ENCODE measurements at places on chromosomes 6 and 20.

- no peak for DNase-seq
Observed at GRCh38 chr20:31851240-31851955, 6.0 kb upstream of the FOXS1 start.

DNA sequence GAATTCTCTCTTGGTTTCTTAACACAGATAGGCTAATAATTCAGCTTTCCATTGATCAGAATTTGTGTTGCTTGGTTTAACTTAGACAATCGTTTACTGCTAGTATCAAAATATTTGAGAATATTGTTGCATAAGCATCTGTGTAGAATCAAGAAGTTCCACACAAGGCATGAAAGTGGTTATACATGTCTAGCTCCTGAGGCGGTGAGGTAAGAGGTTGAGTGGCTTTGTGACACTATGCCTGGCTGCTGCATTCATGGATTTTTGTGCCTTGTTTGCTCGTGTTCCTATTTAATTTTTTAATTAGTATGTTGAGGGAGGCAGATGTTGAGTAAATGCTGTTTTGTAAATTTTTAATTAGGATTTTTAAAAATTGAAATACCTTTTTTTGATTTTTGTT lies 10.2 kb downstream of the PKIB start:
- no peak for DNase-seq

GRCh38 chr20:44025756-44026155 lies 111.1 kb downstream of the TOX2 start:
- no peak for DNase-seq

DNA sequence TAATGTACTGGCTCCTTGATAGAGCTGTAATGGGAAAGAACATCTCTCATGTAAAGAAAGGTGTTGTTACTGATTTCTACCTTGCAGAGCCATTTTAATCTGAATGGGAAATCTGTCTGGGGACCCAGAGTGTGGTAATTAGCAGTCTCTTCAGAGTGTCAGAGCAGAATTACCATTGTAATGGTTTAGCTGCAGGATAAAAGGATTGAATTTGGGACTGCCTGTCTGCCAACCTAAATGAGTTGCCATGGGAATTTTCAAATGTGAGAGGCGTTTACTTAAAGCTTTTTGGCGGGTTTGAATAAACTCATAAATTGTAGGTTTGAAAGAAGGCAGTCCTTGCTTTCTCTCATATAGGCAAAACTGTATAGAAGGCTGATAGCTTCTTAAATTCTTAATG lies 128.8 kb downstream of the QKI start:
- DNase-seq: no peak

- DNase-seq: no peak
Observed at GRCh38 chr20:62208795-62209755, 11.0 kb downstream of the HRH3 start.

DNA sequence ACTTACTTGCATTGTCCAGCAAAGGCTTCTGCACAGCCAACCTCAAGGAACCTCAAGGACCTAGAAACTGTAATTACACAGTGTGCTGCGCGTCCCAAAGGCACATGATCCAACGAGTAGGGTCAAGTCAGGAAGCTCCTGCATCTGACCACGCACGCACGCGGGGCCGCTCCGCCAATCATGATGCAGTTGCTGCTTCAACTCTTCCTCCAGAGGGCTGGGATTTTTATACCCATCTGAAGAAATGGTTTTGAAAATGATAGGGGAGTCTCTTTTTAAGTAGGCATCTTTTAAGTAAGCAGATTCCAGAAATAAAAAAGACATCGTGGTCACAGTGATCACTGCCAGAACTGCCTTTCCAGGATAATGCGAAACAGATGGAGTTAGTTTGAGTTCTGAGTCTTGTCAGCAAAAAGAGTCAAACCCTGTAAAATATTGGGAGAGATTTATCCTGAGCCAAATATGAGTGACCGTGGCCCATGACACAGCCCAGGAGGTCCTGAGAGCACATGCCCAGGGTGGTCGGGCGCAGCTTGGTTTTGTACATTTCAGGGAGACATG lies 34.0 kb downstream of the KIF25 start:
- no peak for DNase-seq

DNA sequence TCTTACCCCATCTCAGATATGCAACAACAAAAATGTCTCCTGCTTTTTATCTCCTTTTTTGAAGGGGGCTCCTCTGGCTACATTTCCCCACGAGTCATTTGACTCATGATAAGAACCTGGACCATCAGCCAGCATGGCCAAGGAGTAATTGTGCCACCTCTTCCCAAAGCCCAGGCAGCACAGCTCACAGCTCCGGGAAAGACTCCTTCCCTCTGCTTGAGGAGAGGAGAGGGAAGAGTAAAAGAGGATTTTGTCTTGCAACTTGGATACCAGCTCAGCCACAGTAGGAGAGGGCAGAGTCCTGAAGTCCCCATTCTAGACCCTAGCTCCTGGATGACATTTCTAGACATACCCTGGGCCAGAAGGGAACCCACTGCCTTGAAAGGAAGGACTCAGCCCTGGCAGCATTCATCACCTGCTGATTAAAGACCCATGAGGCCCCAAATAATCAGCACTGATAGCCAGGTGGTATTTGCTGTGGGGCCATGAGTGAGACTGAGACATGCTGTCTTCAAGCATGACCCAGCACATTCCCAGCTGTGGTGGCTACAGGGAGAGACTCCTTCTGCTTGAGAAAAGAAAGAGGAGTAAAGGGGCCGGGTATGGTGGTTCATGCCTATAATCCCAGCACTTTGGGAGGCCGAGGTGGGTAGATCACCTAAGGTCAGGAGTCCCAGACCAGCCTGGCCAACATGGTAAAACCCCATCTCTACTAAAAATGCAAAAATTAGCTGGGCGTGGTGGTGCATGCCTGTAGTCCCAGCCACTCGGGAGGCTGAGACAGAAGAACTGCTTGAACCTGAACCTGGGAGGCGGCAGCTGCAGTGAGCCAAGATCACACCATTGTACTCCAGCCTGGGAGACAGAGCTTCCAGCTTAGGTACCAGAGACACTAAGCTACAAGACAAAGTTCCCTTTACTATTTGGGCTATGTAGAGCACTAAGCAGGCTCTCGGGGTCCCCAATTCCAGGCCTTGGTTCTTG lies 28.1 kb downstream of the NCOA6 start:
- no peak for DNase-seq

DNA sequence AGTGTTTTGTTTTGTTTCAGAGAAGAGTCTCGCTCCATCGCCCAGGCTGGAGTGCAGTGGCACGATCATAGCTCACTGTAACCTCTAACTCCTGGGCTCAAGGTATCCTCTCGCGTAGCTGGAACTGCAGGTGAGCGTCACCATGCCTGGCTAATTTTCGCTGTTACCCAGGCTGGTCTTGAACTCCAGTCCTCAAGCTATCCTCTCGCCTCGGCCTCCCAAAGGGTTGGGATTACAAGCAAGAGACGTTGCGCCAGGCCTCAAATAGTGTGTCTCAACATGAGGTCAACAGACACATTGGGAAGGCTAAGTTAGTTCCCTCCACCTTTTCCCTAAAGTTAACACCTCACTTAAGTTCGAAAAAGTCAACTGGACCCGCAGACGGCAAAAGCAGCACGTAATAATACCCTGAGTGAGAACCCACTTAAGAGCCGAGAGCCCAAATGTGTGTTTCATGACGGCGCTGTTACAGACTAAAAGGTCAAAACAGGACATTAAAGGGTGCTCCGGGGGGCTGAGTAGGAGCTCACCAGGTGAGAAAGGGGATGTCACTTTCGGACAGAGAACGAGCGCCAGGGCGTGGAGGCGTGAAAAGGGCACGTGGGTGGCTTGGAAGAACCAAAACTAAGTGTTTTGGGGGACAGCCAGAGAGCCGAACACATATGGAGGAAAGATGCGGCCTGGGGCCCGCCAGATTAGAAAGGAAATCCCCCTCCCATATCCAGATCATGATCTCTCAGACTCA lies 499 bp downstream of the TTI1 start:
- DNase-seq: no peak

- DNase-seq: no peak
Observed at GRCh38 chr6:110996691-110997090, 14.9 kb downstream of the RPF2 start.

- no peak for DNase-seq
Observed at GRCh38 chr20:47546184-47547033, 44.7 kb downstream of the NCOA3 start.

GRCh38 chr6:32173051-32173727 lies 2.7 kb downstream of the AGPAT1 start:
- no peak for DNase-seq

- no peak for DNase-seq
Observed at GRCh38 chr6:34534146-34534545, 22.0 kb downstream of the SPDEF start.

DNA sequence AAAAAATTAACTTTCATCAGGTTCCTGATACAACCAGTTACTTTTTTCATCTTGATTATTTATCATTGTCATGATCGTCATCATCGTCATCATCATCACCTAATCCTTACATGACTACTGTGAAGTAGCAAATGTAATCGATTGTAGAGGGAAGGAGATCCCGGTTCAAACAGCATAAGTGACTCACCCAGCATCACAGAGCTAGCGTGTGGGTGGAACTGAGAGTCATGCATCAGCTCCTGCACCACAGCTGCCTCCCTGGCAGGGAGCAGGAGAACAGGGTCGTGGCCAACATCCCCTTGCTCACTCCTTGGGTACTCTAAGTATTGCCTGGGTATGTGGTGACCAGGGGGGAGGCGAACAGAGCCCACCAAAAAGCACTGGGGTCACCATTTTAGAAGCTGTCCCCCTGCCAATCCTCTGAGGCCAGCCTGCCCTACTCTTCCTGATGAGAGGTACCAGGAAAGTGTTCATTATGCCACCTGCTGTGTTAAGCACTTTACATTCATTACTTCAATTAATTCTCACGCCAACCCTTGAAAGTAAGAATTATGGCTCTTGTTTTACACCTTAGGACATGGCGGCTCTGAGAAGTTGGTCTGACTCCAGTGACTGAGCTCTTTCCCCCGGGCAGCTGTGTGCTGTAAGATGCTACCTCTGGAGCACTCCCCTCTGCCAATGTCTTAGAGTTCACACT lies 425.2 kb downstream of the CD83 start:
- DNase-seq: no peak

- DNase-seq: no peak
Observed at GRCh38 chr6:163897669-163898068, 483.2 kb downstream of the QKI start.

GRCh38 chr6:140790109-140790508 lies 1342.6 kb upstream of the GJE1 start:
- DNase-seq: no peak

GRCh38 chr6:108839083-108839642 lies 9.1 kb upstream of the ARMC2 start:
- DNase-seq: no peak

DNA sequence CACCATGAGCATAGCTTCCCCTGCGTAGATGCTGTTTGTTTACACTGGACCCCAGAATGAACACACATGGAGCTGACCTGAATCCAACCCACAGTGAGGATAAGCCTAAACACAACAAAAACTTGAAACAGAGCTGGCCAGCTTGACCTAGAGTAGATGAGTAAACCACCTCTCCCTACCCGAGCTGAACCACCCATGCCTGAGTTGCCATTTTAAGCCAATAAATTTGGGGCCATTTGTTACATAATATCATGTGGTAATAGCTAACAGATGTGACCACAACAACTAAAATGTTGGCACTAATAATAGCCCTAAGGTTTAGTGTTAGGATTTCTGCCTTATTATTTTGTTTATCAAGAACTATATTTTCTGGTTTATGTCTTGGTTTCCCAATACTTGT lies 103.2 kb upstream of the GRIK2 start:
- DNase-seq: no peak

DNA sequence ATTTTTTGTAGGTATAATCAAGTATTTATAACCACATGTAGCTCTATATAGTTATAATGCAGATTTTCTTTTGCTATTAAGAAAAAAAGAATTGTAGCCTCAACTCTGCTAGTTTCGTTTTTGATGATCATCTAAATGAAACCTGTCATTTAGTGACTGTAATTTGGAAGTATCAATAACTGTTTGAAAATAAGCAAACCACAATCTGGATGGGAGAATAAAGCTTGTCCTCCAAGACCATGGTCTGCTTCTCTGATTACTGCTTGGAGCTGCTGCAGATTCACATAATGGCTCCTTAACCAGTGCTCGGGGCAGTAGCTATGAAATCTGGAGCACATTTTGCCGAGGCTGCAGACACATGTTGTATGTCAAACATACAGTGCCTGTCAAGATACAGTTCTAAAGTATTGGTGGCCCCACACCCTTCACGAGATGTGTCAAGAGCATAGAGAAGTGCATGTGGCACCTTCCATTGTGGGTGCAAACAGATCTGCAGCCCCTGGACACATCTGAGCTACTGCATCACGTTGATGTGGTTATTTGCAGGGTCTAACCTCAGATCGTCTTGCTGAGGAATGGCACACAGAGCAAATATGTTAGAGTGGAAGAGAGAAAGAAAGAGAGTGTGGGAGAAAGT lies 255.7 kb upstream of the SUPT3H start:
- no peak for DNase-seq

DNA sequence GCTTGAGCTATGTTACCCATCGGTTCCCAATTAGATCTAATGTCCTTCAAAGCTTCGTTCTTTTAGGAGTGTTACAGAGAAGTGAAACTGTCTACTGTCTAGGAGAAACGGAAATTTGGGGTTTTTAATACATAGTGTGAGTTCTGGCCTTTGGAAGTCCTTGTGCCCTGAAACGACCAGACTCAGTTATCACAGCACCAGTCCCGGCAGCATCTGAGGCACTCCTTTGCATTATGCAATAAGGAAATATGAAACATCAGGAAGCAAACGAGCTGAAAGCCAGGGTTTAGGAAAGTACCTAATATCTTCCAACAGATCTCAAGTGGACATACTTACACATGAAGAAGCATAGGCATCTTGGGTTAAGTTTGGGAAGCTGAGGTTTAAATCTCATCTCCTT lies 61.8 kb upstream of the ADGRF1 start:
- DNase-seq: no peak

DNA sequence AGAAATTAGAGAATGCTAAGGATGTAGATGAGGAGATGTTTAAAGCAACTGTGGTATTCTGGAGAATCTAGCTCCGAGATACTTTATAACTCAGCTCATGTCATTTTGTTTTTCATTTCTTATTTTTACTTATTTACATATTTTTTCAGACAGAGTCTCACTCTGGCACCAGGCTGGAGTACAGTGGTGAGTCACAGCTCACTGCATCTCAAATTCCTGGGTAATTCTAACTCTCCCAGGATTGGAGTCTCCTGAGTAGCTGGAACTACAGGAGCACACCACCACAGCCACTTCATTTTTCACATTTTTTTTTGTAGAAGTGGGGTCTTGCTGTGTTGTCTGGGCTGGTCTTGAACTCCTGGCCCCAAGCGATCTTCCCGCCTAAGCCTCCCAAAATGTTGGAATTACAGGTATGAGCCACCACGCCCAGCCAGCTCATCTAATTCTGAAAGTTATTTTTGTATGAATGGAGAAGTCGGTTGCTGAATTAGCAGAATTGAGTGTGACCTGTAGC lies 94.3 kb upstream of the FAM8A1 start:
- DNase-seq: no peak

- no peak for DNase-seq
Observed at GRCh38 chr6:129162605-129163004, 279.7 kb downstream of the LAMA2 start.

GRCh38 chr6:129105035-129105434 lies 222.1 kb downstream of the LAMA2 start:
- DNase-seq: no peak

GRCh38 chr20:10172998-10173655 lies 45.5 kb upstream of the SNAP25 start:
- DNase-seq: no peak

GRCh38 chr6:142014515-142014914 lies 118.2 kb upstream of the GJE1 start:
- DNase-seq: no peak
